ENCODE measurements at places on chromosomes 16 and 17. TPM values are rescaled to one million over a fixed set of nuclear protein-coding genes. Genes with fewer than 3 reads are reported as not detected.

GRCh38 chr17:43591779-43592562 lies 45.8 kb upstream of the ETV4 start:
- peak; percentile 86 for DNase-seq

- DNase-seq = no peak
These were observed 99.0 kb downstream of the CCDC182 start for GRCh38 chr17:57645950-57646665.

DNA sequence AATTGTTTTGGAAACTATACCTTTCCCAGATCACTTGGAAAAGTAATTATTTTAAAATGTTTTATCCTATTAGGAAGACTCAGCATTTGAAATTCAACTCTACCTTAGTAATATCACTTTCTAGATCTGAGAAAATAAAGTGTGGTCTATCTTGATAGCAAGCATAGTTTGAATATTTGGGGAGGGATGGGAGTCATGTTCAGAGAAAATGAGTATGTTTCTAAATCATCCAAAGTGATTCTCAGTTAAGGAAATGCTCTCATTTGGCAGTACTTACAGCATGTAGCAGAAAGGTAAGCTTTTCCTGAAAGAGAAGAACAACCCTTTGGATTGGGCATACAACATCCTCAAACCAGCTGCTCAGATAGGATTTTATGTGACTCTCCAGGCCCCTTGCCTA lies 6.9 kb downstream of the C17orf75 start:
- no peak for DNase-seq

DNA sequence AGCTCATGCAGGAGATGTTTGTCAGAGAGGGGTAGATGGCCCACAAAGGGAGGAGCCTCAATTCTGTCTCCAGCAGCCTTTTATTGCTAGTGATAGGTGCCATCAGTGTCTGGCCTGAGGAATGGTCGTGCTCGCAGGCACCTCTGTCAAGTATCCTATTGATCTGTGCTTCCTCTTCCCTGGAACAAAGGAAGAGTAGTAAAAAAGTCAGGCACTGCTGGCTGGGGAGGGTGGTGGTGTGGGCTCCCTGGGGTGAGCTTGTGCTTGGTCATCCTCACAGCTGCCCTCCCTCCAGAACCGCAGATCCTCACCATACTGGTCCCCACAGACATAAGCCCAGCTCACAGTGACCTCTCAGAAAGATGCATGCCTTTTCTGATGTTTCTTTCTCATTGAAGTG lies 15.0 kb upstream of the SALL1 start:
- no peak for DNase-seq

GRCh38 chr17:62321451-62321850 lies 58.9 kb upstream of the EFCAB3 start:
- DNase-seq = no peak

DNA sequence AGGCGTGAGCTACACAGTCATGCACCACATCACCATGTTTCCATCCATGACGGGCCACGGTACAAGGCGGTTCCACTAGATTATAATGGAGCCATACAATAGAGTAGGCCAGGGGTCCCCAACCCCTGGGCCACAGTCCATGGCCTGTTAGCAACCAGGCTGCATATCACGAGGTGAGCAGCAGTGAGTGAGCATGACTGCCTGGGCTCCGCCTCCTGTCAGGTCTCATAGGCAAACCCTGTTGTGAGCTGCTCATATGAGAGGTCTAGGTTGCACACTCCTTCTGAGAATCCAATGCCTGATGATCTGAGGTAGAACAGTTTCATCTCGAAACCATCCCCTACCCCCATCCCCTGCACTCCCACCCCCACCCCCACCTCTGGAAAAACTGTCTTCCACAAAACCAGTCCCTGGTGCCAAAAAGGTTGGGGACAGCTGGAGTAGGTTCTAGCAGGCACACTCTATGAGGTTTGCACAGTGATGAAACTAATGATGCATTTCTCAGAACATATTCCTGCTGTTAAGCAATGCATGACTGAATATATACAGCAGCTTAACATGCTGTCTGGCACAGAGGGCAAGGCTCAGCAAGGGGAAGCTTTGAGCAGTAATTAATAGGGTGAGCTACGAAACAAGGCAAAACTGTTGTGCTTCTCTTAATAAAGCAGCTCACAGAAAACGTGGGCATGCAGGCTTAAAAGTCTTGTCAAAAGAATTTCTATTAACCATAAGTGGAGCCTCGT lies 108.0 kb downstream of the VPS53 start:
- DNase-seq = no peak

- DNase-seq = no peak
These were observed 133.9 kb upstream of the SOX9 start for GRCh38 chr17:71986886-71987285.

- DNase-seq = no peak
These were observed 128.4 kb upstream of the TNRC6C start for GRCh38 chr17:77829843-77830799.

DNA sequence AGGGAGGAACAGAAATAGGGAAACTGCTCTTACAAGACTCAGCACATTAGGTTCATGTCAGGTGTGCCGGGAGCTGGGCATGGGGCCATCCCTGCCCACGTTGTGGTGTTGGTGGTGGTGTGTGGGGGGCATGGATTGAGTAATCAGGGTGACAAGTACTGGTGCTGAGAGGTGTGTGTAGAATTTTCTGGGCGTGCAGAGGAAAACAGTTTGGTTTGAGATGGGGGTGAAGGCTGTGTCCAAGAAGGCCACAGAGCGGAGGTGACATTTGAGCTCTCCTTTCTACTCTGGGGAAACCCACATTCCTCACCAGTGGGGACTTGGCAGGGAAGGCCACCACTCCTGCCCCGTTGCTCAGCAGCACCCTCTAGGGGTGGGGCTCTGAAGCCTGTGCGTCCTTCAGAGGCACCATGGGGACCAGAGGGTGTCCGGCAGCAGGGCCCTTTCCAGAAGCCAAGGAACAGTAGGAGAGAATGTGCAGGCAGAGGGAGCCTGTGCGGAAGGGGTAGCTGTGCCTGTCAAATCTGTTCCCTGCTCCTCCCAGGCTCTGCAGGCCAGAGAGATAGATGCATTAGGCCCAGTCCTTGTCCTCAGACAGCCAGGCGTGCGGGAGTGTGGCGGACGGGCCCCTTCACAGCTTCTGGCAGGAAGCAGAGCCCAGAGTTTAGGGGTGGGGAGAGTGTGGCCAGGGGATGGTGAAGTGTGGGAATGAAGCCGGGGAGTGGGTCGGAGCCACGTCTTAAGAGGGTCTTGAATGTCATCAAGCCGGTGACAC lies 48.7 kb upstream of the GSE1 start:
- DNase-seq = no peak

GRCh38 chr17:8060274-8060673 lies 21.4 kb downstream of the ALOX15B start:
- DNase-seq = peak; percentile 74

GRCh38 chr17:81918832-81919545 lies 1.0 kb upstream of the SIRT7 start:
- no peak for DNase-seq

GRCh38 chr16:78535098-78535497 lies 435.6 kb downstream of the WWOX start:
- DNase-seq = no peak

DNA sequence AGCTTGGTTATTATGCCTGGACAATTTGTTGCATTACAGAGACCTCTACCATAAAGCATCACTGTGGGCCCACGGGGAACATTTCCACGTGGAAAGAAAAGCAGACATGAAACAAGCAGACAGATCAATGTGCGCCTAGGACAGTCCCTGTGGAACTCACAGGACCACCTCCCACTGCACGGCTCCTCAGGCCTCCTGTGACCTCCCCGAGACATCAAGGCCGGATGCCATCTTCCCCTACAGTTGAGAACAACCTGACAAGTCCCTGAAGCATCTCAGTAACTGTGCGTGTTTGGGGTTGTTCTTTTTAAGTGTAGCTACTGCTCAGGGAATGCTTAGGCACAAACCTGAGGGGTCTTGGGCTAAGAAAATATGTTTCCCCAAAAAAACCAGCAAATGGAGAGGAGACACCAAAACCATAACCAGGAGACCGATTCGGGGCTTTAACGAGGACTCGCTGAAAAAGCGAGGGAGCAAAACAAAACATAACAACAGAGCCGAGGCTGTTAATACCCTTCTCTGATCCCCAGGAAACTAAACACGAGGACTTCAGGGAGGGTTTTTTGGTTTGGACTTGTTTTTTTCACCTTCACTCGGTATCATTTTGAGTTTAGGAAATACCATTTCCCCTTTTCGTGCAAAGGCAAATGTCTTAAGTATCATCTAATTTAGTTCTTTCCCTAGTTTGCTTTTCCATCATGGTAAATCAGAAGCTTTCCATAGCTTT lies 87.1 kb downstream of the CYTH1 start:
- DNase-seq = no peak

GRCh38 chr17:71334048-71334751 lies 786.6 kb upstream of the SOX9 start:
- DNase-seq = no peak

DNA sequence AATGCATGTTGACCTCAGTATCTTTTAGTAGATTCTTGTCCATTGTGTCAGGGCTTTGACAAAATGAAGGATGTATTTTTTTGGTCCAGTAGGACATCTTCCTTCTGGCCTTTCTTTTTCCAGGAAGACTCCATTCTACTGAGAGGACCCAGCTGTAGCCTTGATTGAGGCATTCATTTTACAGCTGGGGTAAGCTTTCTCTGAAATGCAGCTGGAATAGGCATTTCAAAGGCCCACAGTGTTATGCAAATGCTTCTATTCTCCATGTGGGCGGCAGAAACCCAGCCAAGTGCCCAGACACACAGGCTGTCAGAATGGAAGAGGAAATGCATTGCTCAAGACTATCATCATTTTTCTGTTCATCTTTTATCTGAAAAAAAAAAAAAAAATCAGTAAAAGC lies 629.0 kb upstream of the CDH8 start:
- no peak for DNase-seq

- DNase-seq = no peak
These were observed 146.9 kb downstream of the C16orf95 start for GRCh38 chr16:87170310-87170709.

- DNase-seq = no peak
These were observed 1.6 kb upstream of the KREMEN2 start for GRCh38 chr16:2962334-2963073.

DNA sequence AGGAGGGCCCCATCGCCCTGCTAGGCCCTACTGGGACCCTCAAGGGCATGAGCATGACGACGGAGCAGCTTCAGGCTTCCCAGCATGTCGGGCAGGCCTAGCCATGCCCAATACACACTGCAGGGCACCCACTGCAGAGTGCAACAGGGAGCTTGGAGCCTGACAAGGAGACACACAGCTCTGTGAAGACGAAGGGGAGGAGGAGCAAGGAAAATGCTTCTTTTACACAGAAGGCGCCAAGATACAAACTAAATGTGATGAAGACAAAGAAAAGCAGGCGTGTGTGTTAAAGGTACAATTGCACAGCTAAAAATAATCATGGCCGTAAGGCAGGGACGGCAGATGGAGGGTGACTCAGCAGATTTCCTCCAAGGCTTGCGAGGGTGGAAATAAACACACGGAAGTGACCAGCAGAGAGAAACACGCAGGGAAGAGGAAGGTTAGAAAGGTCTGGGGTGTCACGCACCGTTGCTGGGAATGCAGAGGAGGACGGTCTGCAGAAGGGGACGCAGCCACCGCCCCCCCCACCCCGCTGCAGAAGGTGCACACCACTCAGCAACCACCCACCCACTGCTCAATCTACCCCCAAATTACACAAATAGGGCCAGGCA lies 108.5 kb downstream of the ZNF778 start:
- DNase-seq = peak; percentile 86

DNA sequence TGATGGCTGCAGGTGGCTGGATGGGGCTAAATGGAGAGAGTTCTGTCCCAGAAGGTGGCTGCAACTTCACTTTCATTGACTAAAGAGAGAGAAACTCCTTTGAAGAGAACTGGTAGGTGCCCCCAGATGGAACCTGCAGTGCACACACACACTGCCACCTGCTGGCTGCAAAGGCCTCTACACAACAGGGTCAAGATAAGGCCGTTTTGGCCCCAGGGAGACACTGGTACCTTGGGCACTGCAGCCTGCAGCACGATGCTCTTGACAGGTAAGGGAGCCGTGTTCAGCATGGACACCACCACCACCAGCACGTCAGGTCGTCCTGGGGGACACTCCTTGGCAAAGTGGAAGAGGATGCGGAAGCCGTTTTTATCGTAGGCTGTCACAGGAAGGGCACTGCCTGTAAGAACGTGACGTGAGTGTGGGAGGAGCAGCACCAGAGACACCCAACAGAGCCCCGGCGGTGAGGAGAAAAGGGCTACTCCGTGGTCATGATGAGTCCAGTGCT lies 22.7 kb downstream of the GGA3 start:
- peak; percentile 57 for DNase-seq

DNA sequence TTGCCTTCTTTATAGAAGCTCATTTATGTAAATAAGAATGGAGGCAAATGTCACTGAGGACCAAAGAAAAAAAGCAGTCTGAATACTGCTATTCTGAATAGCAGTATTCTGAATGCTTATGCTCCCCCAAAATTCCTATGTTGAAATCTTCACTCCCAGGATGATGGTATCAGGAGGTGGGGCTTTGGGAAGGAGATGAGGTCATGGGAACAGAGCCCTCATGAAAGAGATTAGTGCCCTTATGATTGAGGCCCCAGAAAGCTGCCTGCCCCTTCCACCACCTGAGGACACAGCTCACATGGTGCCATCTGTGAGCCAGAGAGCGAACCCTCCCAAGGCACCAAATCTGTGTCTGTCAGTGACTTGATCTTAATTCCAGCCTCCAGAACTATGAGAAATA lies 28.8 kb downstream of the HEATR6 start:
- DNase-seq = no peak

- DNase-seq = no peak
These were observed 170.3 kb downstream of the CHD9 start for GRCh38 chr16:53224951-53225533.

GRCh38 chr16:21617607-21618006 lies 18.2 kb downstream of the METTL9 start:
- DNase-seq = no peak

- DNase-seq = no peak
These were observed 216.3 kb downstream of the SPECC1 start for GRCh38 chr17:20225162-20226115.

GRCh38 chr17:76191896-76192295 lies 48.4 kb downstream of the RNF157 start:
- no peak for DNase-seq

GRCh38 chr17:9859781-9860180 lies 34.1 kb downstream of the GLP2R start:
- no peak for DNase-seq

TNFSF12 gene
- 9.4 TPM for total RNA-seq

TMEM114 gene
- total RNA-seq = not detected

EFCAB5 gene
- total RNA-seq = 0.25 TPM

SLX4 gene
- 2.1 TPM for total RNA-seq

TBCD gene
- total RNA-seq = 52.5 TPM

TAT gene
- not detected for total RNA-seq

KRTAP9-8 gene
- not detected for total RNA-seq

GAS2L2 gene
- under 0.01 TPM for total RNA-seq

P2RX5 gene
- 0.77 TPM for total RNA-seq

MYH1 gene
- not detected for total RNA-seq

HSD17B2 gene
- 105 TPM for total RNA-seq

CCL4 gene
- total RNA-seq = not detected

CFAP52 gene
- not detected for total RNA-seq

NPIPB9 gene
- 1.3 TPM for total RNA-seq

CRHR1 gene
- not detected for total RNA-seq

CD79B gene
- 0.51 TPM for total RNA-seq

CMTM2 gene
- not detected for total RNA-seq

CCL23 gene
- 0.38 TPM for total RNA-seq

GRIN2C gene
- under 0.01 TPM for total RNA-seq

TPPP3 gene
- under 0.01 TPM for total RNA-seq

INCA1 gene
- total RNA-seq = 0.39 TPM

PPL gene
- total RNA-seq = 4.7 TPM

All from dermis microvascular lymphatic vessel endothelial cell (primary cell).